ENCODE measurements at places on chromosomes 3 and 15.

DNA sequence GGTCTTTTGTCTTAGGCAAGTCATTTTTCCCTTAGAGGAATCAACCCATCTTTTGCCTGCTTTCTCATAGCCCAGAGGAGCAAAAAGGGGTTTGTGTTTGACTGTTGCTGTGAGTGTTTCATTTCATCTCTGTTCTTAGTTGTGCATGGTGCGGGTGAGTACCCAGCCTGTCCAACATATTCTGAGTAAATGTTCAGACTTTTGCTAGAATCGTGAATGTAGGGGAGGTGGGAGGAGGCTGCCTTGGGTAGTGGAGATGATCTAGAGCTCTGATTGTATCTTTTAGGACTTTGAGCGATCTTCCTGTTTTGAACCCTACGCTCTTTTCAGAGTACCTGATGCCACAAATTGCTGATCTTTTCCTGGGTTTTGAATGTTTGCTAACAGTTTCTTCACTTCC, 123.1 kb downstream of the ZNF609 start:
- DNase-seq, result no peak

DNA sequence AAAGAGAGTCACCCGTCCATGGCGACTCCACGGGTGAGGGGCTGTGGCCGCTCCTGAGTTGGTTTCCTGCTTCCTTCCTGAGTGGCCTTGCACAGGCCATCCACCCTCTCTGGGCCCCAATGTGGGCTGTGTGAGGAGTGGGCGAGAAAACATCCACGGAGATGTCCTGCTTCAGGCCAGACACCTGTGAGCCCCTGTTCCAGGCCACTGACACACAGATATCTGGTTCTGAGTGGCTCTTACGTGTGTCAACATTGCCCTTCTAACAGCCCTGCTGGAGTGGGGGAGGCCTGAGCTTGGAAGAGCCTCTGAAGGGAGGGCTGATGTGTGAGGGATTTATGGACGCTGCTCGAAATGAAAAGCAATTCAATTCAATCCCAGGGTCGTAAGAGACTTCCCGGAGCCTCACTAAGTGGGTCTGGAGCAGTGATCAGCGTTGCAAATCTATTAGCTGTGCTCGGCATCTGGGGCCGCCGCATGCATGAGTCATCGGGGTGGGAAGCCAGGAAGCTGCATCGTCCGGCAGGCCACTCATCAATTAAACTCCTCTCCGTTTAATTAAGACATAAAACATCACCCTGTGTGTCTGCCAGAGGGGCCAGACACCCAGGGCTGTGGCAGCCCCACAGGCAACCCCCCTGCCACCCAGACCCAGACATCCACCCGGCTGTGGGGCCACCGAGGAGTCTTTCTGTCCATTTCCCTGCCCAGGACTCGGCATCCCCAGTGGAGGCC, 20.0 kb upstream of the PRR23E start:
- peak; percentile 76 for DNase-seq

GRCh38 chr3:48417529-48418108, 12.3 kb downstream of the PLXNB1 start:
- no peak for DNase-seq

DNA sequence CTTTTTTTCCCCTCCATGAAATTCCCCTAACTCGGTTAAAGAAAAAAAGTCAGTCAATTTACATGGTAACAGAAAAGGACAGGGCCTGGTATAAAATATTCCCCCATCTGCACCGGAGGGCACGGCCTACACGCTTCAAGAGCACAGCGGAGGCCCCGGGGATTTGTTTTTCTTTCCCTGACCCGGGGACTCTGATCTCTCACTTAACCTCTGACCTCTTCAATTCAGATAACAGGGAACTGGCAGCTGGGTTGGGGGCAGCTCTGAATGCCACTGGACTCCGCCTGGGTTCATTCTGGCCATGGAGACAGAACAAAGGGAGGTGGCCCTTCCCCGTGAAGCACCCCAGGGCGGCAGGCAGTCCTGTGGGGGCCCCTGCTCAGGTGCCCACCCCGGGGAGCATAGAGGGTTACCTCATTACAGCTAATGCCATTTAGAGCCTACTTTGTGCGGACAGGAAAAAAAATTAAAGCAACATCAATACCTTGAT, 257.5 kb downstream of the SHQ1 start:
- DNase-seq, result no peak

DNA sequence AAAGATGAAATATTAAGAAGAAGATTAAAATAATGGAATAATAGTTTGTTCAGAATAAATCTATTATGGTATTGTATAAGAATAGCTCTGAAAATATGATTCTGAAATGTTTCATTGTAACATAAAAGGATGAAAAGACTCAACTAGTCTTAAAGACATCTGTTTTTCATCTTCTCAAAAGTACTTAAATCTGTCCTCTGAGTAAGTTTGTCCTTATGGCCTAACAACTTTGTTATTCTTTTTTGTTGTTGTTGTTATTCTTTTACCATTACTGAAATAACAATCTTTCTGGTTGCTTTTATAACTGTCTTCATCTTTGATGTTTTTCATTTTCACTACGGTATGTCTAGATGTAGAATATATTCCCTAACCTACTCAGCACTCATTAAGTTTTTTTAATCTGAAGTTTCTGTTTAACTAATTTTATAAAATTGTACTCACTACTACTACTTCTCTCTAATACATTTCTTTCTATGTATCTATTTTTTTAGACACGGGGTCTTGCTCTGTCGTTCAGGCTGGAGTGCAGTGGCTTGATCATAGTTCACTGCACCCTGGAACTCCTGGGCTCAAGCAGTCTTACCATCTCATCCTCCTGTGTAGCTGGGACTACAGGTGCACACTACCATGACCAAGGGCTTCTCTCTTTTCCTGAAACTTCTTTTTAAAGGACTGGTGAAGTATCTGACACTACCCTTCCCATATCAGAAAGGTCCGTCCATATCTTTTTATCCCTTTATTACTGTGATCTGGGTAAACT, 240.7 kb downstream of the PCCB start:
- DNase-seq, result no peak

GRCh38 chr3:71591101-71591500, 7.6 kb upstream of the FOXP1 start:
- DNase-seq, result no peak

DNA sequence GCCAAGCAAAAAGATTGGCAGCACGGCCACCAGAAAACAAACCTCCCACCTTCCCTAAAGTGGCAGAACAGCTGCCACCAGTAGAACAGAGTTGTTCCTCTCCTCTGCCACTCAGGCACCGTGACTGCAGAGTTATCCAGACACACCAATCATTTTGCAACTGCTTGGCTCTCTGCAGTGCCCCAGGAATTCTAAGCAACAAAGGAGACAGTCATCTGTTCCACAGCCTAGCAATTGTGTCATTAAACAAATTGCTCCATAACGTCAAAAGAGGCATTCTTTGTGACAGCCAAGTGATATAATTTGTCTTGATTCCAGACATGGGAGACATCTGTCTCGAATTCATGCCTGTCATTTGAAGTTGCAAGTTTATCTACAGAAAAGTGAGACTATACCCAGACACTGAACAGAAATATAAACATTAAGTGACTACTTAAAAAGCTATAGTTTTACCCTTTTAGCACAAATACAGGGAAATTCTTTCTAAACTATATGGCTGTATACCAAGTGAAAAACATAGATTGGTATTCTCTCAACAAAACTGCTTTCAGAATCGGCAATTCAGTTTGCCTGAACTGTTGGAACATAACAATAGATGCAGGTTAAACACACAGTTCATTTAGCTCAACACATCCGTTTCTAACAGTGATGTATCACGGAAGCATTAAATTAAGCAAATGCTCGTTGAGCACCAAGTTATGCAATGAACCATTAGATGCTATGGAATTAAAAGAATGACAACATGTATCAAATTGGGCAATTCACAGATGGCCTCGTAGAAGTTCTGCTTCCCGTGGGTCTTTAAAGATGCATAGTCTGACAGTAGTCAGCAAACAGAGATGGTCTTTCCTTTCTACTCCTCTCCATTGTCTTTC, 281.3 kb downstream of the FGF12 start:
- no peak for DNase-seq

- no peak for DNase-seq
Measured at GRCh38 chr3:42662037-42662812, 8.7 kb downstream of the ZBTB47 start.

All from hepatic stellate cell (primary cell).